Stimulated activated CD8-positive, alpha-beta memory T cell treated with anti-CD3 and anti-CD28 coated beads, Interleukin-15, amount 100 ng/mL, for 4 hours (primary cell): ENCODE measurements at places on chromosomes 1 and 21.

GRCh38 chr21:34520764-34521508, 8.9 kb upstream of the KCNE1 start:
- no peak for DNase-seq

- no peak for DNase-seq
Observed at GRCh38 chr21:36454093-36454531, 25.8 kb downstream of the CLDN14 start.

DNA sequence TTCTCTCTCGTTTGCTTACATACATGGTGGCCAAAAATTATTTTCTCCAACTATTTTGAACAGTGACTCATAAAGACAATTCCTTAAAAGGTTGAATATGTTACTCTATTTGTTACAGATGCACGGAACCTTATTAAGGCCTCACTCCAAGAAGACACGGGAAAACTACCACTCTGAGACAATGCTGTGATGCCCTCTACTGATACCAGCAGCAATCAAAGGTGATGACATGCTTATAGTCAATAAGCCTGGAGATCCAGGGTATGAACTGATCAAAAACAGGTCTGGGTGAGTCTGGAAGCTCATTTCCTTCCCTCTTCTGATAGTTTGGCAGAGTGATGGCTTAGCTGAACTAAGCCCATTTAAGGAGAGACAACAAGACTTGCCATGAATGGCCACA, 563.0 kb downstream of the LRRIQ3 start:
- DNase-seq: no peak

GRCh38 chr1:112981426-112981825, 25.4 kb upstream of the SLC16A1 start:
- no peak for DNase-seq

DNA sequence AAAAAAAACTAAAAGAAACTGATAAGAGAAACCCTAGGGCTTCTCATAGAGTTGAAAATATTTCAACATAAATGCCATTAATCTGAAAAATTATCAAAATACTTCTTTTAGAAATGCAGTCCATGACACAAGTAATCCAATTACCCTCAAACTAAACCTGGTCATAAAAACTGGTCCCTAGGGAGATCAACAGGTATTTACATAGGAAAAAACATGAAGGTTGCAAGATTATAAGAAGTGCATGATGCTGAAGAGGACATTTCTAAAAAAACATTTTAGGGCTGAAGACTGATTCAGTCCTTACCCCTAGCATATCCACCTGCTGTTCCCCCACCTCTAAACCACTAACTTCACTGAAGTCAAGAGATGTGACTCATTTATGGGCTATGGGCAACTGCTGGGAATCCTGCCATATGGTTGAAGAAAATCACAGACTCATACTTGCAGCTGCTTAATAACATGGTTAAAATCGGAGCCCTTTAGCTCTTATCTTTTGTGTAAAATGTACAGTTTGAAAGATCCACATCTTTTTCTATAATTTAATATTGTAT, 131.0 kb upstream of the RUNX1 start:
- DNase-seq: no peak

DNA sequence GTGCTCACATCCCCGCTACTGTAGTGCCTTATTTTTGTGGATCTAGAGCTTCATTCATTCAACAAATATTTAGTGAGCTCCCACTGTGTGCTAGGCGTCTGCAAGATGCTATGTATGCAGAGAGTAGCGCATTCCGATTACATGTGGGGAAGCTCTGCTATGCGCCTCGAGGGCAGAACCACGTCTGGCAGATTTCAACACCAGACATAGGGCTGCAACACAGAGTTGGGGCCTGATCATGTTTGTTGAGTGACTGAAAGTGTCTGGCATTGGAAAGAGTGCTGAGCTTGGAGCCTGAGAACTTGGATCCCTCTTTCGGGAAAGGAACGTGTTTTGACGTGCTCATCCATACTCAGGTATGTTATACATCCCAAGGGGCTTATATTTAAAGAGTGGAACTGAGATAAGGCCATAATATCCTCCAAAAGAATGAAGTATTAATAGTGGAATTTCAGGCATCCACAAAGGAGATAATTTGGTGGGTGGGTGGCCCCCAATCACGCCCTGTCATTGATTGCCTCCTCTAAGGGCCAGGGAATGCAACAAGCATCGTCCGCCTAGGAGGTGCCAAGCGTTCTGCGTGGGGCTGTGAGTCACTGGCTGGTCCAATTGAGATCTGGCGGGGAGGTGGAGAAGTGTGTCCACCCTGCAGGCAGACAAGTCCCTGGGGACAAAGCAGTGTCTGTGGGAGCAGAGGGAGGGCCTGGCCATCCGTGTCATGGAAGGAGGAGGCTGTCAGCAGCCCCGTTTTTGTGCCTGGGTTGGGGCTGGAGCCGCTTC, 62.8 kb upstream of the ZBTB40 start:
- no peak for DNase-seq

DNA sequence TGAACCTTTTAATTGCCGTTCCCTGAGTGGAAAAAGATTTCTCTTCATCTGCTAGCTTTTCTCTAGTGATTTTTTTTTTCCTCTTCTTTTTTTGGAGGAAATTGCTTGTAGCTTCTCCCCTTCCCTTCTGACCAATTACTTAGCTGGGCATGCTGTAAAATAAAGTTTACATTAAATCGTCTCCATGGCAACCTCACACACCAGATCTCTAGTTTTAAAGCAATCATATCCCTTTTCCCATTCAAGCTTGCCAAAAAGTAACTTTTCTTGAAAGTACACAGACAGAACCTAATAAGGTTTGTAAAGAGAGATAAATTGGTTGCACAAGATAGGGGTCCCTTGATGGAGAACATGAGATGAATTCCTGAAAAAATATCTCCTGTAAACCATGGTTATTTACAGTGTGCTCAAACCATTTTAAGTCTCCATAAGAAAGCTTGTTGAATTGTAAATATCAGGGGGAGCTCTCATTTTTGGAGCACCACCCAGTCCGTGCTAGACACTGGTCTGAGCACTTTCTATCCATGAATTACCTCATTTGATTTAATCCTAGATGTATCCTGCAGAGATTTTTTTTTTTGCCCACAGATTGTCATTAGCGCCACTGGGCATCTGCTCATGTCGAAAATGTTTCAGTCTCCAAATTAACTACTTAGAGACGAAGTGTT, 32.6 kb upstream of the HTR1D start:
- DNase-seq: no peak

GRCh38 chr1:77468257-77468948, 186.6 kb downstream of the AK5 start:
- no peak for DNase-seq

DNA sequence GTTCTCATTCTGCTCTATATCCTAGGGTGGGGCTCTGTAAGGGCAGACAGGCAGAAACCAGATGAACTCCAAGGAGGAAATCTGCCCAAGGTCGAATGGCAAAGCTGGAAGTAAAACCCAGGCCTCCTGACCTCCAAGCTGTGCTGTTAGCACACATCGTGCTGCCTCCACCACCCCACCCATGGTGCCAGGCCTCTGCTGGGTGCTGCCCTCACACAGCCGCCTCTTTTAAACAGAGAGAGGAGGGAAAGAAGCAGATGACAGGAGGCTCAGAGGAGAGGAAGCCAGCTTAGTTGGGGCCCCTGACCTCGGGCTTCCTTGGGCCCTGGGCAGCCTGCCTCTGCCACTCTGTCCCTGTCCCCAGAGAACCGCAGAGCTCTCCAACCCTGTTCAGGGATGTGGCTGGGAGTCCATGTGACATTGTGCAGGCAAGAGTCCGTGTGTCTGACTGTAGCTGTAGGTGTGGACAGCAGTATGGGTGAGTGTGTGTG, 1.1 kb downstream of the SYNC start:
- no peak for DNase-seq
